ENCODE measurements at places on chromosomes 11 and 22.

- no peak for DNase-seq
These were observed 597.5 kb downstream of the BRD1 start for GRCh38 chr22:49230194-49230577.

DNA sequence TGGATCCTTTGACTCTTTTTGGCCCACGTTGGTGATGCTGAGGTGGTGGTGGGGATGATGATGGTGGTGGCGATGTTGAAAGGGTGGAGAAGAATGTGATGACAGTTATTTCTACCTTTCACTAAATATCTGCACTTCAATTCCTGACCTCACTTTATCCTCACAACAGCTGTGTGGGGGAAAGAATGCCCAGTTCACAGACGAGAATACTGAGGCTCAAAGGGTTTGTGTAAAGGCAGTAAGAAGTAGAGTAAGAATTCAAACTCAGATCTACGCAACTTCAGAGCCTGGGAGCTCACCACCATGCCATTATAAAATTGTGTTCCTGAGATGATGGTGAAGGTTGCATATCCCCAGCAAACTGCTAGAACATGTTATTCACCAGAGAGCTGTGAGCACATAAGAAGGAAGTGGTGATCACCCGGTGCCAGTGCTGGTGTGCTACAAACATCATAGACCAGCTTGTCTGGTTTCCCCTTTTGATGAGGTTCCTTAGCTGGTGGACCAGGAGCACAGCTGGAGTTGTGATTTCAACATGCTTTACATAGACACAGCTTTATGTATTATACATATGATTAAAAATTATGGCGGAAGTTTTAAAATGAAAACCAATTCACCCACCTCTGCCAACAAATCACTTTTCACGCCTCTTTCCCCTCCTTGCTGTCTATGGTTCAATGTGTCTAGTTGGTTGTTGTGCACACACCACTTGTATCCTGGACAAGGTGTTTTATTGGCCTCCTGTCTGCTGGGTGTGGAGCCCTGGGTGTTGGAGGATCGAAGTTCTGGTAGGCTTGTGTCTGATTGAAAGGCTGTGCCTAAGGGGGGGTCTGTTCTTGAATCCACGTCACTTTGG lies 6.2 kb downstream of the ST14 start:
- no peak for DNase-seq

DNA sequence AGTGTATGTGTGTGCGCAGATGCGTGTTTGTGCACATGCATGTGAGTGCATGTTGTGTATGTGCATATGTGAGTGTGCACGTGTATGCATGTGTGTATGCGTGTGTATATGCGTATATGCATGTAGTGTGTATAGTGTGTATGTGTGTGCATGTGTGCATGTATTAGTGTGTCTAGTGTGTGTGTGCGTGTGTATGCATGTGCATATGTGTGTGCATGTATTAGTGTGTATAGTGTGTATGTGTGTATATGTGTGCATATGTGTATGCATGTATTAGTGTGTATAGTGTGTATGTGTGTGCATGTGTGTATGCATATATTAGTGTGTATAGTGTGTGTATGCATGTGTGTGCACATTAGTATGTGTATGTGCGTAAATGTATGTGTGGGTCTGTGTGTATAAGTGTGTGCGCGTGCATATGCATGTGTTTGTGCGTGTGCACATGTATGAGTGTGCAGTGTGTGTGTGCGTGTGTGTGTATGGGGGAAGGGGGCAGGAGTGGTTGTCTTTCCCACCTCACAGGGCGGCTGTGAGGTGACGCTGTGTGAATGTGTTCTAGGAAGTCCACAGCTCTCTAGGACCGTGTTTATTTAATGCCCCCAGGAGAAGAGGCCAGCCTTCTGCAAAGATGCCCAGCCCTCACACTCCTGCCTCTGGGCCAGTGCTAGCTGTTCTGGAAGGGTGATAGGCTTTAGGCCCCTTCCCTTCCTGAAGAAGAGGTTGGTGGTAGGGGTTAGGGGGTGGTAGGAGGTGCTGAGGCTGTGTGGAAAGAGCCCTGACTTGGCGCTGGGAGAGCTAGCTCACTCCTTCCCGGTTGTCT lies 114.6 kb downstream of the CEP164 start:
- DNase-seq = no peak

DNA sequence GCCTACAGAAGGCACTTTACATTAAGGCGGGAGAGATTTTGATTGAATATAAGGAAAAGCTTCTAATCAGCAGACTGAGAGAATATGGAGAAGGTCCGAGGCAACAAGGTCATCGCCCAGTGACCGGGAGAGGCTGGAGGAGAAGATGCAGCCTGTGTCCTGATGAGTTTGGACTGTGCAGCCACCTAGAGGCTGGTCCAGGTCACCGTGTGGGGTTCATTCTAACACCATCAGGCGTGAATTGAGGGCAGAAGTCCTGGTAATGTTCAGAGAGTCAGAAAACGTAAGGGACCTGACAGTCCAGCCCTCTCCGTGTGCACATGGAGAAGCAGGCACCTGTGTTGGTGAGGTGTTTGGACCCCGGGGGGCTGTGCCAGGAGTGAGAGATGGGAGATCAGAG lies 102.7 kb downstream of the FEZ1 start:
- DNase-seq = no peak

DNA sequence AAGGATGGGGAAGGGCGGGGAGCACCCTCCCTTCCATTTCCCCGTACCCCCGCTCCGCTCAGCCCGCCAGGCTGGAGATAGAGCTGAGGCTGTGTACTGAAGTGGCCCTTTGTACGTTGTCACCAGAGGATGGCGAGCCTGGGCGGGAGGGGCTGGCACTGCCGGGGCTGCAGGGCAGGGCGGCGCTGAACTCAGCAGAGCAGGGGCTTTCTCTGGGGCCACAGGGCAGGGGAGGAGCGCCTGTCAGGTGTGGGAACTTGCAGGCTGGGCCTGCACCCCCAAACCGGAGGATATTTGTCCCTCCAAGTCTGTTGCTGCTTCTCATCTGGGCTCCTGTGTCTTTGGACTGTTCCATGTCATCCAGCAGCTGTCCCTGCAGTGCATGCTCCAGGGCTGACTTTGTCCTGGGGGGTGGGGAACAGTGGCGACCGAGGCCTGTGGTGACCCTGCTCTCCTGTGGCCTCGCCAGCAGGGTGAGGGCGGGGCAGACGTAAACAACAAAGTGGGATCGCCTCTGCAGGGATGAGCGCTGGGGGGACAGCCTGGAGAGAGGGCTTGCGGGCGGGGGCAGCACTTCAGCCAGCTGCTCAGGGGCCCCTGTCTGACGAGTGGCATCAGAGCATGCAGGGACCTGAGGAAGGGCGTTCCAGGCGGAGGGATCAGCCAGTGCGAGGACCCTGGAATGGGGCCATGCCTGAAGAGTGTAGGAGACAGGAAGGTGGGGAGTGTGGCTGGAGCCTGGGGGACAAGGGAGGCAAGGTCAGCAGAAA lies 13.1 kb downstream of the MGAT3 start:
- no peak for DNase-seq

DNA sequence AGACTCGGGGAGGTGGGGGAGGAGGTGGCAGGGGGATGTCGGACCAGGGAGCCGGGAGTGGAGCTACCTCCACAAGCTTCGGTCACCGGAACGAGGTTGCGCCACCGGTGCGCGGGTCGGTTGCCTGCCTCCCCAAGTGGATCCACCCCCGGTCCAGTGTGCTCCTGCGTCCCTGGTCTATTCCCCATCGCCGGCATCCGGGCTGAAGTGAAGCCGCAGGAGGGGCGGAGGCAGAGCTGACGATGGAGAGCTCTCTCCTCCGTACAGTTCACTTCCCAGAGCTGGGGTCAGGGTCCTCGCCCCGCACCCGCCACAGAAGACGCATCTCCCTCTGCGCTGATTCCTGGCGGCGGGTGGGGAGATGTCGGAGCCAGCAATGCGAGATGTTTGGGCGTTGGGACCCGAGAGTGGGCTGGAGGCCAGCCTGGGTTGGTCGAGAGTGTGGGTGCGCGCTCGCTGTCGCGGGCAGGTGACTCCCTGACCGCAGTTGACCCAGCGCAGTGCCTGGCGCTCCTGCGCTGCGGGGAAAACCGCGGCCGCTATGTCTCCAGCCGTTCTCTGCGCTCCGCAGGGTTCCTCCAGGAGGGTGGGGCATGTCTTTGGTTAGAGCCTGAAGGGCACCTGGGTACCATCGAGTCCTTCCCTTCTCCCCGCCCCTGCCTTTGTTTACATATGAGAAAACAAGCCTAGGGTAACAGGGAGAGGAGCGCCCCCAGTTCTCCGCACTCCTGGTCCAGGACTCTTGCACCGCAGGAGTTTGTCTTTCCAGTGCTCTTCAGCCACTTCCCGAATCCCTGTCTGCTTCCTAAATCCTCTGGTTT lies 1.7 kb downstream of the C11orf96 start:
- DNase-seq = no peak

DNA sequence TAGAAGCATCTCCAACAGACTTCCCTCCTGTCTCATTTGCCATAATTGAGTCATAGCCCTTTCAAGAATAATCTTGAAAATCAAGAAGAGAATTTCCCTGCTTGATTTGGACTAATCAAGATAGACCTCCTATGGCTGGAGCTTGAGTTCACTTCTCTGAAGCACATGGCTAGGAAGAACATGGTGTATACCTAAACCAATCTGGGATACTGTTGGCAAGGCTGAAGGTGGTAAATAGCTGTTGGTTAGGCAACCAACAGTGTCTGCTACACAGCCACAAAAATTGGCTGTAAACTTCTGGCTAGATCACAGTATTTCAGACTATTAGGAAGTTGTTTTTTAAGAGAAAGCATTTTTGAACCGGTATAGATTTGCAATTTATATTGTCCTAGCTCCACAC lies 4.9 kb downstream of the CRYAB start:
- no peak for DNase-seq

GRCh38 chr11:16184588-16184987 lies 171.8 kb downstream of the SOX6 start:
- no peak for DNase-seq

DNA sequence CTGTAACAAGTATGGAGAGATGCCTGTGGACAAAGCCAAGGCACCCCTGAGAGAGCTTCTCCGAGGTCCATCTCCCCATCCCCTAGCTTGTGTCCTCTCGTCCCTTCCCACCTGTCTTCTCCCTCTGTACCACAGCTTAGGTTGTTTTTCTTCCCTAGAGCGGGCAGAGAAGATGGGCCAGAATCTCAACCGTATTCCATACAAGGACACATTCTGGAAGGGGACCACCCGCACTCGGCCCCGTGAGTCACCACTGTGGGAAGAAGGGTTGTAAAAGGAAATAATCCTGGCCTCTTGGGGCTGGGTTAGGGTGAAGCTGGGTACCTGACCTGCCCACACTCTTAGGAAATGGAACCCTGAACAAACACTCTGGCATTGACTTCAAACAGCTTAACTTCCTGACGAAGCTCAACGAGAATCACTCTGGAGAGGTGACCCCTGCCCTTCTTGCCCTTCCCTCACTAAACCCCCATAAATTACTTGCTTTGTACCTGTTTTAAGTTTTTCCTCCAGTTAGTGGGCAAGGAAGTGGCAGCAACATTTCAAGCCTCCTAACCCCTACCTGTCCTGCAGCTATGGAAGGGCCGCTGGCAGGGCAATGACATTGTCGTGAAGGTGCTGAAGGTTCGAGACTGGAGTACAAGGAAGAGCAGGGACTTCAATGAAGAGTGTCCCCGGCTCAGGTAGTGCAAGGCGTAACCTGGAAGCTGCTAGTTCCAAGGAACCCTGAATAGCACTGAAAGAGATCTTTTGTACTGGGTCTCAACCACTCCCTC lies 3.1 kb downstream of the TAF10 start:
- no peak for DNase-seq

- no peak for DNase-seq
These were observed 28.8 kb downstream of the SWAP70 start for GRCh38 chr11:9692691-9693090.

- DNase-seq = no peak
These were observed 25.6 kb upstream of the SUSD2 start for GRCh38 chr22:24155627-24156140.

Measured in cortex of kidney (tissue), 1 donor.